NCI-H2171 treated with DMSO at 0.1 percent for 48 hours (cell line): ENCODE measurements at places on chromosomes 5 and 9.

DNA sequence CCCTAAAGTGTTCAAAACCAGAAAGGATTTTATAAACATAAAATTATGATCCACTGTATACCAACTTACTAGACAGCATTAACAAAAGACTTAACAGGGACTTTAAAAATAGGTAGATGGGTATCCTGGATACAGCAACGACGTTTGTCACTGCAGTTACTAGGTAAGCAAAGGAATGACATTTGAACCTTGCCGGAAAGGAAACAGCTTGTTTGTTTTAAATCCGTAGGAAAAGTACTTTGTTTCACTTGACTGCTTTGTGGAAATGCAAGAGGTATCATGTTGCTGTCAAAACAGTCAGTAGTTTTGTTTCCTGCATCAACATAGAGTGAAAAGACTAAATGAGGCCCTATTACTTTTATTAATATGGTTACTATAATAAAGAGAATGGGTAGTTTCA, 122.9 kb downstream of the CDC42SE2 start:
- DNase-seq: peak; percentile 31

- peak; percentile 46 for DNase-seq
These were observed 88.3 kb upstream of the SARDH start for GRCh38 chr9:133826289-133827085.

GRCh38 chr5:143676802-143677201, 135.2 kb upstream of the HMHB1 start:
- no peak for DNase-seq

- DNase-seq: peak; percentile 75
These were observed 104.6 kb downstream of the MTX3 start for GRCh38 chr5:79886456-79886855.

DNA sequence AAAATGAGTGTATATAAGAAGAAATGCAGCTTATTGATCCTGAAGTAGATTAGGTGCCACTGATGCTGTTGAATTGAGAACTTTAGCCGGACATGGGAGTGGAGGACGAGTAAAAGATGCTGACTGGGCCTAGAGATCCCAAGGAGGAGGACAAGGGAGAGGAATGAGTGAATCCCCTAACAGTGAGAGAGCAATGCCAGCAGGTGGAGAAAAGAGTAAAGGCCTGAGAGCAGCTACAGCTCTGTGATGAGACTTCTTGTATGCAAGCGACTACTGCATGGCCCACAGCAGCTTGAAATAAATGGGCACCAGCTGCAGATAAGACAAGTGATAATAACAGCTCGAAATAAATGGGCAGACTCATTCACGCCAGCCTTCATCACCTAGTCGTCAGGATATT, 44.5 kb upstream of the JMY start:
- no peak for DNase-seq

GRCh38 chr5:137400571-137400970, 98.6 kb downstream of the SPOCK1 start:
- peak; percentile 12 for DNase-seq

GRCh38 chr9:93007529-93008058, 50.9 kb upstream of the SUSD3 start:
- no peak for DNase-seq

DNA sequence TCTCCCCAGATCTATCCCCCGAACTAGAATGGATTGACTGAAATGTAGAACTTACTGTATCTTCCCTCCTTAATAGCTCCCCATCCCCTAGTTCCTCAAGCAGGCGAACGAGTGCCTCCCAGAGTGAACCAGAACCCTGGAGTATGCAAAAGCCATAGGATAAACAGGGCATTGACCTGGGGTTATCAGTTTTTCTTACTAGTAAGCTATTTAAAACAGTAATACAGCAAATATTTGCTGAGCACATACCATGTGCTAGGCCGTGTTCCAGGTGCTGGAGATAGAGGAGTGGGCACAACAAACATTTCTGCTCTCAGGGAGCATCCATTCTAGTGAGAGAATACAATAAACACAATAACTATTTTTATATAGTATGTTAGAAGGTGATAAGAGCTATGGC, 1.8 kb downstream of the SKP2 start:
- no peak for DNase-seq

- no peak for DNase-seq
These were observed 1.5 kb upstream of the GPRIN1 start for GRCh38 chr5:176611435-176611834.

GRCh38 chr5:140627972-140628371, 5.0 kb downstream of the CD14 start:
- no peak for DNase-seq

- no peak for DNase-seq
These were observed 23.5 kb upstream of the ELAVL2 start for GRCh38 chr9:23849379-23850035.

GRCh38 chr5:16656561-16657191, 39.9 kb upstream of the RETREG1 start:
- no peak for DNase-seq

DNA sequence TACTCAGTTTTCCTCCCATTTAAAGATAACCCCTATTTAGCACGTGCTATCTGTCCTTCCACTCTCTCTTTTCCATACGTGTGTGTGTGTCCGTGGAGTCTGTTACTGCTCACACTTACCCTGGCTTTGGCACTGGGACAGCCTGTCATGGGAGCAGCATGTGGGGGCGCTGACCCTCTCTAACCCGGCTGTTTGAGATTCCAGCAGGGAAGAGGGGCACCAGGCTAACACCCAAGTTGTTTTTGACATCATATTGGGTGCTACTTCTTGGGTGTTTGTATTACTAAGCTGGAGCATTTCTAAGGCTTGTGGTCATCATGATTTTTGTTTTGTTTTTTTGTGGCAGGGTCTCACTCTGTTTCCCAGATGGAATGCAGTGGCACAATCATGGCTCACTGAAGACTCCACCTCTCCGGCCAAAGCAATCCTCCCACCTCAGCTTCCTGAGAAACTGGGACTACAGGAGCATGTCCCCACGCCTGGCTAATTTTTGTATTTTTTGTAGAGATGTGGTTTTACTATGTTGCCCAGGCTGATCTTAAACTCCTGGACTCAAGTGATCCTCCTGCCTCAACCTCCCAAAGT, 56.9 kb upstream of the SIMC1 start:
- no peak for DNase-seq

- no peak for DNase-seq
These were observed 1.7 kb downstream of the FKBP15 start for GRCh38 chr9:113219186-113219936.

GRCh38 chr9:117827456-117827855, 123.3 kb downstream of the TLR4 start:
- no peak for DNase-seq

DNA sequence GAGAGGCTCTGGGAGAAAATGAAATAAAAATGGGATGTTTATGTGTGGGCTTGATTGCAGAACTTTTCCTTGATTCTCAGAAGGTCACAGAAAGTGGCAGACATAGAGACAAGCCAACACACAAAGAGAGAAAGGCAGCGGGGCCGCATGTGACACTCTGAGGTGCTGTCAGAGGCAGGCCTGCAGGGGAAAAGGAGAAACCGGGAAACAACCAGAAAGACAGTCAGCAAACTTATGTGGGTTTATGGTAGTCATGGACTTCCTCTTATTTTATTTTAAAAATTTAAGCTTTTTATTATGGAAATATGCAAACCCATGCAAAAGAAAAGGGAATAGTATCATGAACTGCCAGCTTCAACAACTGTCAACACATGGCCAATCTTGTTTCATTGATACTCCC, 16.3 kb upstream of the IGFBPL1 start:
- no peak for DNase-seq

DNA sequence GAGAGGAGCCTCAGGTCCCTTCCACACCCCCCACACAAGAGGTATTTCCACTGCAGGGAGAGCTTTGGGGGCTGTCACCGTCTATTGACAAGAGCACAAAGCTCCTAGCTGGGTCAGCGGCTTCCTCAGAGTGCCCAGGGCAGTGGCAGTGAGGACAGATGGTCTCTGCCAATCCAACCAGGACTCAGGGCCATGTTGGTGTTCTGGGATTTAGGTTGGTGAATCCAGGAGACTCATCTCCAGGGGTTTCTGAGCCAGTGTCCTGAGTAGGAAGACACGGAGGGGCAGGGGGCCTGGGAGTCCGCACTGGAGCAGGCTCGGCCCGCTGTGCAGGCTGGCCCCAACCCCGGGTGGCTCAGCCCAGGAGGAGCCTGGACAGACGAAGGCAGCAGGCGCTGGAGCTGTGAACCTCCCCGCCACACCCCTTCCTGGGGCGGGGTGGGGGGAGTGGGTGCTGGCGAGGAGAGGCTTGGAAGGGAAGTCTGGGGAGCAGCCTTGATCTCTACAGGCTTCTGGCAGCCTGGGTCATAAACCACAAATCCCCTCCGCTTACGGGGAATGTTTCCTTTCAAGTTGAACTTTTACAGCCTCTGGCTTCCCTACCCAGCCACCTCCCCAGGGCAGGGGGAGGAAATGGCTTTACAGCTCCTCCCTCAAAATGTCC, 19.6 kb downstream of the CRB2 start:
- no peak for DNase-seq

DNA sequence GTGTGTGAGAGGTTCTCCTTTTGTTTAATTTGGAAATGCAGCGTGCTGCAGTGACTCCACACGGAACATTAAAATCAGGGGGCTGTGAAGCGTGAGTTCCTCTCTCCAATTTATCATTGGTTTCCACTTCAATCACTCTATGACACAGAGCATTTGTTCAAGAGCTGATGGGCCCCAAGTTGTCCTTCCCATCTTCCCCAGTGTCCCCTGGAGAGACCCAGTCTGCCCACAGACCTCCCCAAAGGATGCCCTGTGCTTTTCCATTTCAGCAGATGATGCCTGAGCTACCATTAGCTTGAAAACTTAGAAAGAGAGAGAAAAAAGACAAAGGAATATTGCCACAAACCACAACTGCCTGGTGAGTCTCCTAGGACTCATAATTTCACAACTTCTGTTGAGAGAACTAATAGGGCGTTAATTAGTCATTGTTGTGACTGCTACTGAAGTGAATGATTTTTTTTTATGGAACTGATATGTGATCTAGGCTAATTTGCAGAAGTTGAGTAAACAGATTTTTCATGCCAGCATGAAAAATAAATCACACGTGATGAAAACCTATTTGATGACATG, 772.7 kb downstream of the SEMA5A start:
- peak; percentile 86 for DNase-seq

DNA sequence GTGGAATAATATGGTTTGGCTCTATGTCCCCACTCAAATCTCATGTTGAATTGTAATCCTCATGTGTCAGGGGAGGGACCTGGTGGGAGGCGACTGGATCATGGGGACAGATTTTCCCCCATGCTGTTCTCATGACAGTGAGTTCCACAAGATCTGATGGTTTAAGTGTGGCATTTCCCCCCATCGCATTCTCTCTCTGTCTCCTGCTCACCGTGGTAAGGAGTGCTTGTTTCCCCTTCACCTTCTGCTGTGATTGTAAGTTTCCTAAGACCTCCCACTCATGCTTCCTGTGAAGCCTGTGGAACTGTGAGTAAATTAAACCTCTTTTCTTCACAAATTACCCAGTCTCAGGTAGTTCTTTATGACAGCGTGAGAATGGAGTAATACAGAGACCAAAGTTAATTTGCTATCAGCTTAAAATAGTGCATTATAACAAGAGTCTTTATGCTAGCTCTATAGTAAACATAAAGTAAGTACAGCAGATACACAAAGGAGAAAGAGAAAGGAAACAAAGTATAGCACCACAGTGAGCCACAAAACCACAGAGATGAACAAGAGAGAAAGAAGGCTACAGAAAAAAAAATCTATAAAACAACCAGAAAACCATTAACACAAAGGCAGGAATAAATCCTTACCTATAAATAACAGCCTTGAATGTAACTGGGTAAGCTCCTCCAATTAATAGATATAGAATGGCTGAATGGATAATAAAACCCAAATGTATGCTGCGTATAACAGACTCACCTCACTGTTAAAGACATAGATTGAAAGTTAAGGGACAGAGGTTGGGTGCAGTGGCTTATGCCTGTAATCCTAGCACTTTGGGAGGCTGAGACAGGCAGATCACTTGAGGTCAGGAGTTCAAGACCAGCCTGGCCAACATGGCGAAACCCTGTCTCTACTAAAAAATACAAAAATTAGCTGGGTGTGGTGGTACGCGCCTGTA, 39.7 kb downstream of the RAPGEF6 start:
- no peak for DNase-seq

DNA sequence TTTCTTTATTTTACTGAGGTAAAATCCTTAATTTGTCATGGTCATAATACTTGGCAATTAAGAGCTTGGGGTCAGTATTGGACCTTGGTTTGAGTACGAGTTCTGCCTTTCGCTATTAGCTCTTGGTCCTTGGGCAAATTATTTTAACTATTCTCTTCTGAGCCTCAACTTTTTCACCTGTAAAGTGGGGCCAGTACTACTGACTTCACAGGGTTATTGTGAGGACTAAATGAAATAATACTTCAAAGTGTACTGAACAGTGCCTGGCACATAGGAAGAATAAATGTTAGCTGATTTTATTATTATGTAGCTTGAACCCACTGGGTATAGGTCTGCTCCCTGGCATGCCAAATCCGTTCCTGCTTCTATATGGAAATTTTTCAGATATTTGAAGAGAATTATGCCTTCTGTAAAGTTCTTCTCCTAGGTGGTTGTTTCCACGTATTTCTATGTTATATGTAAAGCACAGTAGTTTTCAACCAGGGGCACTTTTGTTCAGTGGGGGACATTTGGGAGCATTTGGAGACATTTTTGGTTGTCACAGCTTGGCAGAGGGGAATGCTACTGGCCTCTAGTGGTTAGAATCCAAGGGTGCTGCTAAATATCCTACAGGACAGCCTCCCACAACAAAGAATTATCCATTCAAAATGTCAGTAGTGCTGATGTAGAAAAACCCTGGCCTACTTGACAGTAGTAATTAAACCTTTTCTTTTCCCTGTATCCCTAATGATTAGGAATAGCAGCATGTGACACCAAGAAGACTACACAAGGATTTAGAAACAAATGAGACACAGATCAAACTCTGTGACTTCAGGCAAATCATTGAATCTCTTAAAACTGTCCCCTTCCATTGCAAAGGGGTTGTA, 4.5 kb downstream of the RCL1 start:
- peak; percentile 68 for DNase-seq

- DNase-seq: no peak
These were observed 24.2 kb downstream of the HOMER1 start for GRCh38 chr5:79489773-79490172.

GRCh38 chr5:139655727-139656271, 7.7 kb downstream of the CXXC5 start:
- DNase-seq: peak; percentile 50

- DNase-seq: no peak
These were observed 176.9 kb downstream of the RAB3C start for GRCh38 chr5:58759745-58760144.

GRCh38 chr5:149363358-149363757, 5.5 kb downstream of the PCYOX1L start:
- DNase-seq: no peak

- DNase-seq: peak; percentile 19
These were observed 193.0 kb downstream of the SPOCK1 start for GRCh38 chr5:137305971-137306602.

- DNase-seq: no peak
These were observed 453.3 kb downstream of the DIRAS2 start for GRCh38 chr9:90189306-90189705.

GRCh38 chr9:34376596-34377403, at the start of gene MYORG:
Gene MYORG (minus strand): TSS chr9:34376898. CDS start chr9:34372943, 3,955 bp downstream.
- DNase-seq: peak; percentile 88
